ENCODE measurements at places on chromosomes 5 and 9.

DNA sequence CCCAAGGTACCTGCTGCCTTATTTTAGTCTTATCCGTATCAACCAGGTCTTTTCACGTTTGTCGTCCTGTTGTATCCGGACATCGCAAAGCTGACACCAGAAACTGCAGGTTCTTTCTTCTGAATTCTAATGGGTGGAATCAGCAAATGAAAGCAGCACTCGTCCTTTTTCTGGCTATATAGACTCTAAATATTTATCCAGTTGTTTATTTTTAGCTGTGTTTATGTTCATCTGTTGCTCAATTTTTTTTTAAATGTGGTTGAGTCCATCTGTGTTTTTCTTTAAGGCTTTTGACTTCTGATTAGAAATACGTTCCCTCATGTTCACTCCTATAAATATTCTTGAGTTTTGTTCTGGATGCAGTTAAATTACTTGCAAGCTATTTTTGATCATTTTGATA lies 831.7 kb downstream of the MTRR start:
- no peak for DNase-seq

GRCh38 chr5:34898258-34898895 lies 16.9 kb downstream of the RAD1 start:
- peak; percentile 44 for DNase-seq

DNA sequence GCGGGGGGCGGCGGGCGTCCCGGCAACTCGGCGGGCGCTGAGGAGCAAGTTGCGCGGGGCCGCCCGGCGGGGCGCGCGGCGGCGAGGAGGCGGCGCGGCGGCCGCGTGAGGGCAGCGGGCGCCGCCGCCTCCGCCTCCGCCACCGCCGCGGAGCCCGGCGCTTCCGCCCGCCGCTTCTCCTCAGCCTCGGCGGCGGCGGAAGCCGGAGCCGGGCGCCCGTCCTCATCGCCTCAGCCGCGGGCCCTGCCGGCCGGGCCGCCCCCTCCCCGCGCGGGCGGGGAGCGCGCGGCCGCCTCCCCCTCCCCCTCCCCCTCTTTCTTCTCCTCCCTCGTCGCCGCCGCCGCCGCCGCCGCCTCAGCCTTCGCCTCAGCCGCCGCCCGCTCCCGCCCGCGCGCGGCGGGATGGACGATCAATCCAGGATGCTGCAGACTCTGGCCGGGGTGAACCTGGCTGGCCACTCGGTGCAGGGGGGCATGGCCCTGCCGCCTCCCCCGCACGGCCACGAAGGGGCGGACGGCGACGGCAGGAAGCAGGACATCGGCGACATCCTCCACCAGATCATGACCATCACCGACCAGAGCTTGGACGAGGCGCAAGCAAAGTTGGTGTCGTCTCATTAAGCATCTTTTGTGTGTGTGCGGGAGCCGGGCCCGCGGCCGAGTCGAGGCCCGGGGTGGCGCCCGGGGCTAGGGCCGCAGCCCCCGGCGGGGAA lies at the start of gene PBX3:
Gene PBX3, plus strand, starts transcription at position 321 of the 712 bp plus-strand sequence.
- peak; percentile 15 for DNase-seq

DNA sequence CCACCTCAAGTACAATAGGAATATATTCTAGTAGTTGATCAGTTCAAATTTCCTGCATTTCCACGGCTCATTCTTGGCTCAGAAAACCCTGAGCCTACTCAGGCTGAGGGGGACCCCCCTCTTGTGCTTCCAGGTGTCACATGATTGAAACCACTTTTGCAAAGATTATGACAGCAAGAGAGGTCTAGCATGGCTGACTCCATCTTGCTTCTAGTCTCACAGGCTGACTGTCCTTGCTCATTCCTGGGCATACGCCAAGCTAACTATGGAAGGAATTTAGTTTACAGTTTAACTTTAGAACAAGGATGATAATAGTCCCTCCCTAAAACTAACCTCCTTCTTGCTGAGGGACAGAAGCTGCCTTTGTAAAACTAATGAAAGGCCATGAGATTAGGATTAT lies 154.1 kb downstream of the SNX18 start:
- DNase-seq: no peak

DNA sequence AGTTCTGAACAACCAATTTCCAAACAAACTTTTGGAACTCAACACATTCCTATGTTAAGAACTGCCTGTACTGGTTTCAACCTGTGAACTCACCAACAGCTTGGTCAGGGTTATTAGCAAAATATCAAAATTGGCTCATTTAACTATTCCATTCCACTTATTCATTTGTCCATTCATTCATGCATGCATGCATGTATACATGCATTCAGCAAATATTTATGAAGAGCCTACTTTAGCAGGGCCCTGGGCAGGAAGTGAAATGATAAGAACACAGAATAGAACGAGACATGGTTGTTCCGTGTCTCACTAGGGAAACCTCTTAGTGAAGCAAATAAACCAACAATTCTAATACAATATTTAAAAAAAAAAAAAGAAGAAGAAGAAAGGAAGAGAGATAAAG lies 107.4 kb downstream of the GLIS3 start:
- no peak for DNase-seq

DNA sequence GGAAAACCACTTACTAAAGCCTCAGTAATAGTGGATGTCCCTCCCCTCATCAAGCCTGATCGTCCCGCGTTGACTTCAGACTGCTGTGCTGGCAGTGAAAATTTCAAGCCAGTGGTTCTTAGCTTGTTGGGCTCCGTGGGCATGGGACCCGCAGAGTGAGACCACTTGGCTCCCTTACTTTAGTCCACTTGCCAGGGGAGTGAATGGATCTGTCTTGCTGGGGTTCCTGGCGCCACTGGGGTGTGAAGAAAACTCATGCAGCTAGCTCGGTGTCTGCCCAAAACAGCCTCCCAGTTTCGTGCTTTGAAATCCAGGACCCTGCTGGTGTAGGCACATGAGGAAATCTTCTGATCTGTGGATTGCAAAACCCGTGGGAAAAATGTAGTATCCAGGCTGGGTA lies 480.0 kb upstream of the IZUMO3 start:
- no peak for DNase-seq

GRCh38 chr5:159671886-159672285 lies 244.4 kb upstream of the ADRA1B start:
- DNase-seq: no peak

DNA sequence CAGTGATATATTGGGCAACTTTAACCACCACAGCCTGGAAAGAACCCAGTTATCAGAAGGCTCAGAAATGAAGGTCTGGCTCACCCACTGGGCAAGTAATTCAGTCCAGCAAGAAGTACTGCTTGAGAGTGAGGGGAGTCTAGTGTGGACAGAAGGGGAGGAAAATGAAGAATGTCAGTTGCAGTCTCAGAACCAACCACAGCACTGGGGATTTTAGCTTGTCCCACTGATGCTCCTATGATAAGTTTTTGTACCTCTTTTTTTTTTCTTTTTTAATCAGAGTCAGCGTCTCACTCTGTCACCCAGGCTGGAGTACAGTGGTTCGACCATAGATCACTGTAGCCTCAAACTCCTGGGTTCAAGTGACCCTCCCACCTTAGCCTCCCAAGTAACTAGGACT lies 9.4 kb upstream of the CD72 start:
- no peak for DNase-seq

GRCh38 chr5:10069637-10070313 lies 179.9 kb downstream of the ATPSCKMT start:
- no peak for DNase-seq

GRCh38 chr5:66821688-66822429 lies 225.7 kb downstream of the MAST4 start:
- no peak for DNase-seq

DNA sequence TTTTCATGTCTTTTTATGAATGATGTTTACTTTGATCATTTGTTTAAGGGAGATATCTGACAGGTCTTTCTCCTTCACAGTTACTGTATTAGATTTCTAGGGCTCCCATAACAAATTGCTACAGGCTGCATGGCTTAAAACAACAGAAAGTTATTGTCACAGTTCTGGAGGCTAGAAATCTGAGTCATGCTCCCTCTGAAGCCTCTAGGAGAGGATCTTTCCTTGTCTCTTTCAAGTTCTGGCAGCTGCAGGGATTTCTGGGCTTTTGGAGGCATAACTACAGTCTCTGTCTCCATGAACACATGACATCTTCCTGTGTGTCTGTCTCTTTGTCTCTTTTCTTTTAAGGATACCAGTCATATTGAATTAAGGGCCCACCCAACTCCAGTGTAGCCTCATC lies 557.3 kb upstream of the SEMA6A start:
- DNase-seq: no peak

DNA sequence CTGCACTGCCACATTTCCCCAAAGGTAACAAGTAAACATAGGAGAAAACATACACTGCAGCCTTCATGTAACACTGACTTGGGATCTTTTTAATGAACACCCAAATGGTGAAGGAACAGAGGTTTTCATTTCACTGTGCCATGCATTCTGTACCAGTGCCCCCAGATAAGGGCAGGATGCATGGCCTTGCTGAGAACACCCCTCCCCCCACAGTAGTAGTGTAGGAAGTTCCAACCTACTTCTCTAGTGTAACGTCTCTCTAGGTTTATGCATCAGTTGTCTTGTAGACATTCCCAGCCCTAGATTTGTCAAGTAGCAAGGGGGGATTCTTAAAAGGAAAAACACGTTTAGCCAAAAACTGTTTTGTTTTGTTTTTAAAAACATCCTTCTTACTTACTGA lies 29.9 kb downstream of the MAP3K1 start:
- DNase-seq: no peak

DNA sequence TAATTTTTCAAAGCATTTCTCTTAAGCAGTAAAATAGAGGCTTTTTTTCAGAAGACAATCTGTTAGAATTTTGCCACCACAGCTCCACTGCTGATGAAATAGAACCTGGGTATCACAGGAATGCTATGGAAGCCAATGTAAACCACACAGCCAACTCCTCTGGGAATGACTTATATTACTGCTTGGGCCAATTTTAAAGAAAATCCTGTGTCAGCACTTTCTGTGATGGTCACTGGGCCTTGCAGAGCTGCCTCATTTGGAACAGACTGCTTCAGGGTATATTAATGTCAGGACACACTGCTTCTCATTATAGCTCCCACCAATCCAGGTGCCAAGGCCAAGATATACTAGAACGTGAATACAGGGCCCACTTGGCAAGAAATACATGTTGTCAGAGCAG lies 144.1 kb upstream of the ACTBL2 start:
- no peak for DNase-seq

GRCh38 chr9:68979538-68980314 lies 34.2 kb downstream of the PRKACG start:
- DNase-seq: no peak

DNA sequence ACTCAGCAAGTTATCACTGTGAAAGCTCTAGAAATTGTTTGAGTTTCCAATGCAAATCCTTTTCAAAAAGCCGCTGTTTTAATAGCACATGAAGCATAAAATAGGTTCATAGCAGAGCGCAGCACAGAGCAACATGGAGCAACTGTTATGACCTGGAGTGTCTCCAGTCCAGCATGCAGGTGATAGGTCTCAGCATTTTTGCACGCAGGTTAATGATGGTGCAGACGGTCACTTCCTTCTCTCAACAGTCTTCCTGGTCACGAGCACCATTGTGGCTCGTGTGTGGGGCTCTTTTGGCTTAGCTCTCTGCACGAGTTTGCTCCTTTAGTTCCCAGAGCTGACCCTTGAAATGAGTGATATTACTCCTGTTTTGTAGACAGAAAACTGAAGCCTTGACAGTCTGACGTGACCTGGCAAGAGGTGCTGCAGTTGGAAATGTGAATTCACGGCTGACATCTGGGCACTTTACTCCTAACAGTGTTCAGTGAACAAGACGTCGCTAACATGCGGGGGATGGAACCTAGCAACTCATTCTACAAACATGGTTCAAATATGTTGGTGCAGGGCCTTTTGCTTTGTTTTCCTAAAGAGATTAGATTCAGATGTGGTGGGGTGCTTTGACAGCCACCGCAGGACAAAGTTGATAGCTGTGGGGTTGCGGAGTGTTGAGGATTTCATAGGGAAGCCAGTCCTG lies 10.0 kb downstream of the TENT4A start:
- no peak for DNase-seq

Data from stimulated activated CD8-positive, alpha-beta memory T cell treated with anti-CD3 and anti-CD28 coated beads, Interleukin-15, amount 100 ng/mL, for 1 hour (primary cell).